Colonic mucosa (tissue), 4 donors: ENCODE measurements at places on chromosomes 4 and X. TPM values are rescaled to one million over a fixed set of nuclear protein-coding genes. Genes with fewer than 3 reads are reported as not detected.

Gene TLR3
- 13.6 TPM for total RNA-seq

Gene BEX1
- 0.77 TPM for total RNA-seq

Gene TBX22
- not detected for total RNA-seq

Gene FATE1
- total RNA-seq = not detected

DNA sequence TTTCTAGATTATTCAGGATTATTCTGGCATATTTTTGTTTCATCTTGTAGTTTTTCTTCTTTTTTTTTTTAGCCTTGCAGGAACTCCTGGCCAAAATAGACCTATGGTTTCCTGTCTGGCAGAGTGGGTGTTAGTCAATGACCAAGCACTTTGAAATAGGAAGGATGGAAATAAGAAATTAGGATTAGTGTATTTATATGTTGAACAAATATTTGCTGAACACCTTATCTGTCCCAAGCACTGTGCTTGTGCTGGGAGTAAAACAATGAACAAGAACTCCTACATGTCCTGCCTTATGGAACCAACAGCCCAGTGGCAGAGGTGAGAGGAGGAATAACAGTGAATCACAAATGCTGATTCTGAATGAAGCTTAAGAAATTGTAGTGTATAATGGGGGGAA lies 4.5 kb downstream of the MMRN1 start:
- DNase-seq = no peak
- H3K4me1 ChIP-seq = no peaks in the 10 kb centered on the region
- H3K27me3 ChIP-seq = no peaks in the 10 kb centered on the region
- H3K27ac ChIP-seq = no peak overlapping the region
- H3K4me3 ChIP-seq = no peak overlapping the region

GRCh38 chrX:110531873-110532580 lies 173.4 kb downstream of the RTL9 start:
- no peak for DNase-seq
- no peaks in the 10 kb centered on the region for H3K4me1 ChIP-seq
- H3K36me3 ChIP-seq = no peaks in the 10 kb centered on the region
- no peak overlapping the region for H3K4me3 ChIP-seq
- H3K27ac ChIP-seq = no peak overlapping the region

DNA sequence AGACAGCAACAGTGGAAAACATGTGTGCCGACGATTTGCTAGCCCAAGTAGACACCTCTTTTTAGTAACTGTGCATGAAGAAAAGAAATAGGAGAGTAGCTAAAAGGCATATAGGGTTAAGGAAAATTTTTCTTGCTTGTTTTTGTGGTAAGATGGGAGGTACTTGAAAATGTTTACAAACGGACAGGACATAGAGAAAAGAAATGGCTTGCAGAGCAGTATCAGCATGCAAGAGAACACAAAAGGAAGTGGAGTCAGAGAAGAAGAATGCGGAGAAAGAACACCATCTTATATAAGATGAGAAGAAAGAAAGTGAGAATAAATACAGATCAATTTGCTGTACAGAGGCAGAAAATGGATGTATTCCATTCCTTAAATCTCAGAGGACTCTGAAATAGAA lies 263.7 kb upstream of the ETNPPL start:
- no peak for DNase-seq
- H3K27ac ChIP-seq = no peak overlapping the region
- H3K36me3 ChIP-seq = no peaks in the 10 kb centered on the region
- no peak overlapping the region for H3K4me3 ChIP-seq
- H3K27me3 ChIP-seq = no peaks in the 10 kb centered on the region
- H3K4me1 ChIP-seq = no peaks in the 10 kb centered on the region

- no peaks in the 10 kb centered on the region for H3K4me1 ChIP-seq
- peak overlapping the region; percentile 78 for H3K27ac ChIP-seq
- H3K27me3 ChIP-seq = no peaks in the 10 kb centered on the region
- peak overlapping the region; percentile 46 for H3K4me3 ChIP-seq
- no peak for DNase-seq
Observed at GRCh38 chrX:71365356-71365874, 742 bp upstream of the TAF1 start.

- DNase-seq = no peak
- H3K27ac ChIP-seq = no peak overlapping the region
- H3K27me3 ChIP-seq = no peaks in the 10 kb centered on the region
- no peak overlapping the region for H3K4me3 ChIP-seq
- H3K36me3 ChIP-seq = no peaks in the 10 kb centered on the region
Observed at GRCh38 chr4:76035141-76035540, 729 bp downstream of the CXCL11 start.

GRCh38 chrX:42973321-42973720 lies 195.4 kb upstream of the PPP1R2C start:
- H3K27ac ChIP-seq = no peak overlapping the region
- no peak overlapping the region for H3K4me3 ChIP-seq
- no peak for DNase-seq
- no peaks in the 10 kb centered on the region for H3K36me3 ChIP-seq

GRCh38 chrX:11558972-11559371 lies 106.7 kb downstream of the ARHGAP6 start:
- no peaks in the 10 kb centered on the region for H3K4me1 ChIP-seq
- H3K4me3 ChIP-seq = no peak overlapping the region
- peak; percentile 23 for DNase-seq
- no peaks in the 10 kb centered on the region for H3K27me3 ChIP-seq
- no peak overlapping the region for H3K27ac ChIP-seq
- no peaks in the 10 kb centered on the region for H3K36me3 ChIP-seq

- H3K4me1 ChIP-seq = no peaks in the 10 kb centered on the region
- H3K4me3 ChIP-seq = peak overlapping the region; percentile 47
- H3K27me3 ChIP-seq = no peaks in the 10 kb centered on the region
- H3K27ac ChIP-seq = peak overlapping the region; percentile 86
- peak; percentile 80 for DNase-seq
Observed at GRCh38 chrX:74535408-74536151, 78.8 kb downstream of the RLIM start.

DNA sequence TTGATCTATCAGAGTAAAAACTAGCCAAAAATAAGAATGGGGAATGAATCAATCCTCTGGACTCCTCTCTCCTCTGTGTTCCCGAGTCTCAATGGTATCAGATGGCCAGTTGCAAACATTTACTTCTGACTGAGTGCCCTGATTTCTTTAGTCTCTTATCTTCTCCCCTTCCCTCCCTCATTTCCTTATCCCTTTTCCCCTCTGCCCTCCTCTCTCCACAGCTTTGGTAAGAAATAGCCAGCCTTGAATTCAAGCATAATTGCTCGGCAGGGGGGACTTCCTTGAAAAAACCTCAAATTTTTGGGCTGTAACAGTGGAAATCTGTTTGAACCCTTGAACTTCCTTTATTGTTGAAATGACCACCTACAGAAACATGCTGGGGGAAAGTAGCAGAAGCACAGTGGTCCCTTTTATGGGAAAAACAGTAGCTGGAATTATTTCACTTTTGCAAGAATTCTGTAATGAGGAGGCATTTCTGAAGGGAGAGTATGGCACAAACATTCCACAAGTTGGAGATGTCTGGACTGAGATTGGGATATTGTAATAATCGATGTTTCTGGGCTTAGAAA lies 40.3 kb downstream of the NHS start:
- no peak for DNase-seq
- H3K4me3 ChIP-seq = no peak overlapping the region
- no peaks in the 10 kb centered on the region for H3K27me3 ChIP-seq
- H3K4me1 ChIP-seq = no peaks in the 10 kb centered on the region
- H3K27ac ChIP-seq = no peak overlapping the region
